Activated T-cell treated with anti-CD3 and anti-CD28 coated beads, Interleukin-2, amount 50 U/mL, for 48 hours (primary cell): ENCODE measurements at places on chromosomes 5 and 9.
A peak's percentile ranks its signal among the peaks of the same experiment; 100 is the strongest.

DNA sequence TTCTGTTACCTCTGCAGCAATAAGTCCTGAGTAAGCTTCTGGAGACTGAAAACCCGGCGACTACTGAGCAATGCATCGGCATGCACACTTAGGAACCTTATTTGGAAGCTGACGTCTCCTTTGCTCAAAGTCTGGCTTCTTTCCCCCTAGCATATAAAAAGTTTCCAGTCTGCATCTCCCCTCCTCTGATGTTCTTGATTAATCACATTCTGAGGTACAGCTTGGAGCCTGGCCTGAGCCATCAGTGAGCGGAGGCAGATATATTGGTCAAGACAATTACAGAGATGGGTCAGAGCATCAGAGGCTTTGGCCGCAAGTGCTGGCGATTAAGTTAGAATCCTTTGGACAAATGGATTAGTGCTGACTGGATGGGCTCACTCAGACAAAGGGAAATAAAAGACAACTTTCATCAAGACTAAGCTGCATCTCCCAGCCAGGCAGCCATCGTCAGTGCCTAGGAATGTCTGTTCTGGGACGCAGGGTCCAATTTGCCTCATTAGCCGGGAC, 140.7 kb downstream of the MTX3 start:
- no peak for DNase-seq

DNA sequence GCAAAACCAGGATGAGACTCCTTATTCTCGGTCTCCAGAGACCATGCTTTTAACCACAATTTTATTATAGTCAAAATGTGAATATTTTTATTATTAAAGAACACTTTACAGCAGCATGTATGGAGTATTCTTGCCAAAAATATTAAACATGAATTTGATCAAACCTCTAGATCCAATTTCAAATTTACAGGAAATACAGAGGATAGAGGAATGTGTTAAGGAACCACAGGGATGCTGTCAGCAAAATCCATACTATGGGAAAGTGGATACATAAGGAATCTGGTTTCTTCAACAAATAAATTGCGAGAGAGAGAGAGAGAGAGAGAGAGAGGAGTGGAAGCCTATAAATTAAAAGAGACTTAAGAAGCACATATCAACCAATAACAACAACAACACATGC, 348.2 kb upstream of the NUDT12 start:
- DNase-seq: no peak

GRCh38 chr5:140084541-140084940, 29.4 kb upstream of the PURA start:
- DNase-seq: no peak

DNA sequence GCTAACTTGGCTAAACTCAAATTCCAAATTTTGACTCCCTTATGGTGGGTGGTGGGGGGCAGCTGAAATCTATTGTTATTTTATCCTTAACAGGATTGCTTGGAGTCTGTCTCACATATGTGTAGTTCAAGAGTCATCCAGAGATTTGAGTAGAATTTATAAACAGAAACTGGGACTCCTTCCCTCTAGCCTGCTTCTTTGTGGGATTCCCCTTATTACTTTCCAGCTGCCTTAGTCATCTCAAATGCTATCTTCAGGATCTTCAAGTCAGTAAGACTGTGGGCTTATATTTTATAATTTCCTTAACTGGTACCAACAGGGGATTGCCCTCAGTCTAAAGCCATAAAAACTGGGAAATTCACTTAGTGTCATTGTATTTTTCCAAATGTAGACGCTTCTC, 55.5 kb downstream of the NNT start:
- no peak for DNase-seq

GRCh38 chr5:10536931-10537579, 26.8 kb upstream of the ANKRD33B start:
- no peak for DNase-seq

- peak; percentile 76 for DNase-seq
Measured at GRCh38 chr9:2620919-2621721, 467 bp upstream of the VLDLR start.

DNA sequence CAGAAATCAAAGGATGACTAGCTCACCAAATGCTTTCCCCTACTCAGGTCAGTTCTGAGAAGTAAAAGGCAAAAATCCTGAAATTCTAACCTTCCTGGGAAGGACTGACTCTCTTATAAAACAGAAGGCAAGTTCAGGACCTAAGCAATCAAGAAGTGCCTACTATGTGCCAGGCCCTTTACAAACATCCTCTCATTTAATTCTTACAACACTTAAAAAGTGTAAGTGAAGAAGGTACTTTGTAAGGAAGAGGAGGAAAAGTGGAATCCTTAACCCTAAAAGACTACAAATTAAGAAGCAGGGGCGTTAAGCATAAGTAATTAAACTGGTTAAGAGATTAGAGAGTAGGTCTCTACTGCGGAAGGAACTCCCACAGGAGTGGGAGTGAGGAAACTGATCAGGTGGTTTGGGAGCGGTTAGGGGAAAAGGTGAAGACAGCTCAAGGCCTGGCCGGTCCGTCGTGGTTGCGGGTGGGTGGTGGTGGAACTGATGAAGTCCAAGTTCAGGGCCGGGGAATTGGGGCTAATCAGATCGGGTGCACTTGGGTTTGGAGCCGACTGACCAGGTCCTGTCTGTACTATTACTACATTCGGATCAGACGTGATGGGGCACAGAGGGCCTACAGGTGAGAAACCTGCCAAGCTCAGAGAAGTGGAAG, 839 bp downstream of the MED27 start:
- peak; percentile 36 for DNase-seq
